HCT116 (cell line): ENCODE measurements at places on chromosomes 1 and 21. TPM values are rescaled to one million over a fixed set of nuclear protein-coding genes. Genes with fewer than 3 reads are reported as not detected.

Gene RRP1B
- total RNA-seq, result 55.9 TPM

- no peak for DNase-seq
Measured at GRCh38 chr21:15514073-15514946, 215.5 kb upstream of the USP25 start.

Gene LEPROT
- 25.7 TPM for total RNA-seq

Gene S100A7
- total RNA-seq, result not detected

Gene CD34
- total RNA-seq, result 0.07 TPM

- DNase-seq, result no peak
Measured at GRCh38 chr1:117967881-117968280, 38.3 kb downstream of the WDR3 start.
